ENCODE measurements at places on chromosomes 2 and 18.
A peak's percentile ranks its signal among the peaks of the same experiment; 100 is the strongest.

GRCh38 chr2:25996844-25997243 lies 14.5 kb upstream of the KIF3C start:
- no peak for DNase-seq

DNA sequence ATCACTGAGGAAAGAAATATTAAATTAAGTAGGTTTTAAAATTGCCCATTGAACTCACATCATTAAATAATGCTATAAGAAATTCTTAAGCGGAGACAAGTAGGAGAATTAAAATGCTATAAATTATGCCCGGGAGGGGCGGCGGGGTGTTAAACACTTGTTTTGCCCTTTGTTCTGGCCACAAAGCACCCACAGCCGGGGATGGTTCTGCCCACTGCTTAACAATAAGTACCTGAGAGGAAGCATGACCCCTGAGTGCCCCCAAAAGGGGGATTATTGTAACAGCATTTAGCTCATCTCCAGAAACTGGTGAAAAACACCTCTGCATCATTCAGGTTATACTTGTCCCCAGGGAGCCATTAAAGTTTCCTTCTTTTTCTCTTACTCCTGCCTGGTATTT lies 332.7 kb upstream of the POU3F3 start:
- DNase-seq, result no peak

DNA sequence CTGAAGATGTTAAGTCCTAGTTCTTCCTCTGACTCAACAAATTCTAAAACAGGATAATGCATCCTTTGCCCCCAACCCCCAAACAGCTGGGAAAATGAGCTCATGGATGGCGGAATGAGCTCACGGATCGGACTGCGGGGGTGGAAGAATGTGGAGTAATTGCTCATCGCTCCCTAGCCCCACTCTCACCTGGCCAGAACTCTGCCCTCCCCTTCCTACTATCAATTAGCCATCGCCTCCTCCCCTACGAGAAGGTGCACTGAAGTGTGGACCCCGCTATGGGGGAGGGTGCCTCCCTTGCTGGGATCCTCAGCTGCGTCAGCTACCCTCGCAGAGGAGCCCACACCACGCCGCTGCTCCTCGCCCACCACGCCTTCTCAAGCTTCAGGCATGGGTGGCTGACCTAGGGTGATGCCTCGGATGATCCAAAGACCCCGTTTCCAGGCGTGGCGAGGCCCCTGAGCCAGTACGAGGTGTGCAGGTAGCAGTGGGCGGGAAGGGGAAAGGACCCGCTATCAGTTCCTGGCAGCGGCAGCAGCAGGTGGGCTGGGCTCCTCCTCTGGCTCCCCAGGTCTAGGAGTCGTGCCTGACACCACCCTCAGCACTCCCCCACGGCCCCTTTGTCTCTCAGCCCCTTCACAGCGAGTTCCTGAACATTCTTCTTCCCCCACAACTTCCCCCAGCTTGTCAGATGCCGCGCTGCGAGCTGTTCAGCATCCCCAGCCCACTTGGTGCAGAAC lies 82.1 kb upstream of the POMC start:
- no peak for DNase-seq

DNA sequence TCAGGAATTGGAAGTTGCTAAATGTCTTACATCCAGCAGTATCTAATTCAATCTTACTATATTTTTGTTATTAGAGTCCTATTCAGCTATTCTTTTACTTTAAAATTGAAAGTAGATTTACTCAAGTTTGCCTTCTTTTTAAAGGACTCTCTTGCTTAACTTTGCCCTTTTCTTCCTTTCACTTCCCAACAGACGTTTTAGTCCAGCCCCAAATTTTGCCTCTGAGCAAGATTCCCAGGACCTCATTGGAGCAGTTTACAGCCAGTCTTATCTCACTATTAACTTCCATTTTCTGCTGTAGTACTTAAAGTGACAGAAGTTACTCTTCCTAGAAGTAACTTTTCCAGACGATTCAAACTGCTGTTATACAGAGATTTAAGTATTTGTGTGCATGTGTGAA lies 1.7 kb upstream of the PRKD3 start:
- DNase-seq, result no peak

- no peak for DNase-seq
These were observed 201.2 kb downstream of the CTIF start for GRCh38 chr18:48740068-48740440.

DNA sequence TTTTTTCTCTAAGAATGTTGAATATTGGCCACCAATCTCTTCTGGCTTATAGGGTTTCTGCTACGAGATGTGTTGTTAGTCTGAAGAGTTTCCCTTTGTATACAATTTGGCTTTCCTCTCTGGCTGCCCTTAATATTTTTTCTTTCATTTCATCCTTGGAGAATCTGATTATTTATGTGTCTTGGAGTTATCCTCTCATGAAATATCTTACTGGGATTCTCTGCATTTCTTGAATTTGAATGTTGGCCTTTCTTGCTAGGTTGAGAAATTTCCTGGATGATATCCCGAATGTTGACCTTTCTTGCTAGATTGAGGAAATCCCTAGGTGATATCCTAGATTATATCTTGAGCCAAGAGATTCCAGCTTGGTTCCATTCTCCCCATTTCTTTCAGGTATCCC lies 125.6 kb downstream of the SLC5A7 start:
- no peak for DNase-seq

DNA sequence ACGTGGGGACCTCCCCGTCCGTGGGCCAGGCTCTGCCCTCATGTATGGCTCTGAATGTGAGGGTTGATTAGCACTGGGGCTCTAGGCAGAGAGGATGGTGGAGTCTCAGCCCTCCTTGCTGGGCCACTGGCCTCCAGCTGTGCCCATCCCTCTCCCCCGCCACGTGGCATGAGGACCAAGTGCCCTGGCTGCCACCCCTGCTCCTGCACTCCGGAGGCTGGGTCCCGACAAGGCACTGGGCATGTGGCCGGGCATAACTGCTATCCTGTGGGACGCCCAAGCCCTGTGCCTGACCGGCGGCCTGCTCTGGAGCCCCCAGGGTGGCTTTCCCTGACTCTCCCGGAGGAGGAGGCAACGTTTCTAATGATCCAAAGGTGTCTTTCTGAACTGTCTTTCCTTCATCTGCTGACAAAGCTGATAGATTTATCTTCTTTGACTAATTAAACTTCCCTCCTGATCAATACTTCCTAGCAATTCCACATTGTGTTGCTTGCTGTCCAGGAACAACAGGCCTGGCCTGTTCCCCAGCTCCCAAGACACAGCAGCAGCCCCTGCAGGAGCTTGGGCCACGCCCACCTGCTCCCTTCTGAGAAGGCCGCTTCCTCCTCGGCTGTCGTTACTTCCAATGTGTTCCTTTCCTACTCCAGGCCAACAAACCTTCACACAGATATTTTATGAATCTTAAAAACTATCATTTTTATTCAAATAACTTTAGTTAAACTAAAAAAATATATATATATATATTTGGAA lies 132.0 kb downstream of the SNTG2 start:
- DNase-seq, result no peak

GRCh38 chr18:52342456-52342855 lies 2.5 kb downstream of the DCC start:
- no peak for DNase-seq

GRCh38 chr2:174322746-174323145 lies 12.0 kb upstream of the SP9 start:
- DNase-seq, result no peak

DNA sequence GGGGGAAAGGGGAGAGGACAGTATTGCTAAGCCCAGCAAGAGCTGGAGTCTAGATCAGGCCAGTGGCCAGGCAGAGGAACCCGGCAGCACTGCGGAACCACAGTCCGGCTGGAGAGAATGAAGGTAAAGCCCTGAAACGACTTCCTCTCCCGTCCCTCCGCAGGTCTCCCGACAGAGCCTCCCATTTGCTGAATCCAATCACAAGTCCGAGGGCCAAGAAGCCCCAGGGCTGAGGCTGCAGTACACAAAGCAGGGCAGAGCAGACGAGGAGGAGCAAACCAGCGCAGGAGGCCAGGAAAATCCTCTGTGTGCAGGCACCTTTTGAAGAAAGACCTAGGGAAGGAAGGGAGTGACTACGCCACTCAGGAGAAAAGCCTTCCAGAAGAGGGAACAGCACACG lies 104.4 kb downstream of the OSBPL1A start:
- DNase-seq, result no peak

GRCh38 chr2:127678531-127678930 lies 3.2 kb upstream of the LIMS2 start:
- DNase-seq, result no peak

- no peak for DNase-seq
These were observed 136.2 kb downstream of the WDSUB1 start for GRCh38 chr2:159150280-159150746.

DNA sequence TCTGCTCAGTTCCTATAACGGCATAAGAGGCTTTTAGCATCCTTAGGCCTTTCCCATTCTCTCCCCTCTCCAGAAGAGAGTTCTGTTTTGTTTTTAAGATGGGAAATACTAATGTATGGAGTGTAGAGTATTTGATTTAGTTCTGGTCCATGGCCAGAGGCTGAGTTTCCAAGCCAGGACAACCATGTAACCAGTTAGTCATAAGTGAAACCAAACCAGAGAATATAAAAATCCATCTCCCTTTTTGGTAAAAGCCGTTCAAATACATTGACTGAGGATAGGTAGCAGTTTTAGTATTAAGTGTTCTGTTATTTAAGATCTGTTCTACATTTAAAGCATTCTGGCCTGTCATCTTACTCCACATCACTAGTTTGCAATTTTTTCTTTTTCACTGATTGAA lies 3.1 kb downstream of the PSMD1 start:
- DNase-seq, result no peak

GRCh38 chr2:144183727-144184126 lies 336.2 kb downstream of the ZEB2 start:
- no peak for DNase-seq

DNA sequence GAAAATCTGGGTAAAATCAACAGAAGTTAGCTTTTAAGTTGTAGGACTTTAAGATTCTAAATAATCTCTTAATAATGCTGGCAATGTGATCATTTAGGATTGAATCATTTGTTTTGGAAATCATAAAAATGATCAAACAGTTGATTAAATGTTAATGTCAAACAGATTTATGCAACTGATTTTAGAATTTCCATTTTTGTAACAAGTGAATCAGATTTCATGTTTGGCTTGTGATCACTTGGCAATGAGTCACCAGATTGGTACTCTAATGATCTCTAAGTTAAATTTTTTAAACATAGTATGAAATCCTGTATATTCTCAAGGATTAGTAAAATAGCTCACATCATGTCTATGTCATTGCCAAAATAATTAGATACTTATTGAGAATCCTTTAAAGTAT lies 50.1 kb upstream of the UNC80 start:
- DNase-seq, result no peak

DNA sequence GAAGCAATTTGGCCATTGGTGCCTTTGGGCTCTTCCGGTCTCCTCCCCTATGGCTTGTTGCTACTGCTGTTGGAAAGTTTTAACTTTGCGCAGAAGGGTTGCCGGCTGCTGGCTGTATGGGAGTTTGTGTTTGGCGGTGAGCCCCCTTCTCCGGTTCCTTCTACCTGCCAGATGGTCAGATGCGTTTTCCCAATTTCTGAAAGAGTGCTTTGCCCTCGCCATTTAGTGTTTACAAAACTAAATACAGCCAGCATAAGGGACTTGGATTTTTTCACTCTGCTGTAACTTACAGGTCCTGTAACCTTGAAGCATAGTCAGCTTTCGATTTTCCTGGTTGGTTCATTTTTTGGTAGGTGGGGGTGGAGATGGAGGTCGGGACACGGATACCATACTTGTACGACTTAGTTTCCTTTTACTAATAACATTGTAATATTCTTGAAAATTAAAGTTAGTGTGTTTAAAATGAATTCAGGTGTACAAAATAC lies 604 bp downstream of the COQ10B start:
- peak; percentile 28 for DNase-seq

- DNase-seq, result no peak
These were observed 1.2 kb downstream of the PTPN4 start for GRCh38 chr2:119760956-119761275.

GRCh38 chr2:177537636-177538035 lies 145.1 kb downstream of the AGPS start:
- DNase-seq, result no peak

GRCh38 chr2:99112617-99113016 lies 28.9 kb upstream of the C2orf15 start:
- no peak for DNase-seq

GRCh38 chr2:60535685-60536312 lies 17.7 kb downstream of the BCL11A start:
- DNase-seq, result no peak

DNA sequence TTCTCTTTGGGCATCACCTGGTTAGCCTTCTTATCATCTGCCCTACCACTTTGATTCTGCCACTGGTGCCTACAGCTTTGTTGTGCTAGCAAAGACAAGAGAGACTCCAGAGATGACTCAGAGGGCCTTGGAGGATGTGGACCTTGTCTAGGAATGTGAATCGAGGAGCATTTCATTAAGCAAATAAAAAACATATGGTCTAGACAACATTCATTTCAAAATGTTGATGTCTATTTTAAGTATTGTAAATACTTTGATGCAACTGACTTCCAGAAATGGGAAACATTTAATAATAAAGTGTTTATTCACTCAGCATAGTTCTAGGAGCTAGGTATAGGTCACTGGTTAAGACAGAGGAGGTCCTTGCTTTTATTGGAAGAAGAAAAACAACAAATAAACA lies 195.5 kb downstream of the CDCA7 start:
- DNase-seq, result no peak

GRCh38 chr2:217805668-217806481 lies 196.9 kb downstream of the TNS1 start:
- DNase-seq, result no peak

DNA sequence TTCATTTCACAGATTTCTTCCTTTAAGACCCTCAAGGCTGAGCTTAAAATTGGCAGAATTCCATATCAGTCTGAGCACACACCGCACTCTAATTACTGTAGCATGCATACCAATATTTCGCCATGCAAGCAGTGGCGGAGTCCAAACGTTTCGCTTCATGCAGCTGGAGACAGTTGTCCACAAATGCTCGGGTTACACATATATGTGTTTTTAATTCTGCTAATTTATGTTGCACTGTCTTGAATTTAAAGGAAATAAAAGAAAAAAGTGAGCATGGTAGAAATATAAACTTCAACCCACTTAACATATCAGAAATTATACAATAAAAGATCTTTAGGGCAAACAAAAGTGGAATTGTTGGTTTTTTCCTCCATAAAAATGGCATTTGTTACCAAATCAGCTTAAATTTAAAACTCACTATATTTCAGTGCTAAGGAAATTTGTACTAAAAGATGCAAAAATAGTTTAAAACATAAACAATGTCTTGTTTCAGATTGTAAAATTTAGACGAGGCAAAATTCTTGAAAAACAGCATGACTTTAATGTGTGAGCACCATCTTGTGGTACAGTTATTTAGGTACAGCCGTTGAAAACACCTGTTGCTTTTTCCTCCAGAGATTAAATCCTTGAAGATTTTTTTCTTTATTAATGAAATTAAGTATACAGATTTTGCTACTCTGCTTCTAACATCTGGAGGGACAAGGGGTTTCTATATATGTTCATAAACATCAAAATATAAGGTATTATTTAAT lies 24.1 kb upstream of the KANSL1L start:
- DNase-seq, result no peak

Data from esophagus squamous epithelium (tissue), 5 donors.